ENCODE measurements at places on chromosomes 1 and 21.

DNA sequence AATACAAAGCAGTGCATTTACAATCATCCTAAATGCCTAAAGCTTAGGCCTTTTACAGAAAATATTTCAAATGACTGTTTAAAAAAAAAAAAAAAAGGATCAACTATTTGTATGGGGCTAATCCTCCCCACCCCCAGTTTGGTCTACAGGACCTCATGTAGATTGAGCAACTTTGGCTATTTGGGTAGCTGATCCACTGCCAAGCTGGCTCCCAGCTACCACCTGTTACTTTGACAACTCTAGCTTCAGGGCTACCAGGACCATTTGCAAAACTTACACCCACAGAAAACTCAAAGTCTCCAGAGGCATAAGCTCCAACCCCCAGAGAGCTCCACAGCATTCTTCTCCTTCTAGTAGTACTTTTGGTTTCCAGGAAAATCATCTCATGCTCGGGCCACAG, 29.4 kb downstream of the JAK1 start:
- no peak for DNase-seq

GRCh38 chr1:13746342-13746741, 46.4 kb downstream of the PRDM2 start:
- no peak for DNase-seq

DNA sequence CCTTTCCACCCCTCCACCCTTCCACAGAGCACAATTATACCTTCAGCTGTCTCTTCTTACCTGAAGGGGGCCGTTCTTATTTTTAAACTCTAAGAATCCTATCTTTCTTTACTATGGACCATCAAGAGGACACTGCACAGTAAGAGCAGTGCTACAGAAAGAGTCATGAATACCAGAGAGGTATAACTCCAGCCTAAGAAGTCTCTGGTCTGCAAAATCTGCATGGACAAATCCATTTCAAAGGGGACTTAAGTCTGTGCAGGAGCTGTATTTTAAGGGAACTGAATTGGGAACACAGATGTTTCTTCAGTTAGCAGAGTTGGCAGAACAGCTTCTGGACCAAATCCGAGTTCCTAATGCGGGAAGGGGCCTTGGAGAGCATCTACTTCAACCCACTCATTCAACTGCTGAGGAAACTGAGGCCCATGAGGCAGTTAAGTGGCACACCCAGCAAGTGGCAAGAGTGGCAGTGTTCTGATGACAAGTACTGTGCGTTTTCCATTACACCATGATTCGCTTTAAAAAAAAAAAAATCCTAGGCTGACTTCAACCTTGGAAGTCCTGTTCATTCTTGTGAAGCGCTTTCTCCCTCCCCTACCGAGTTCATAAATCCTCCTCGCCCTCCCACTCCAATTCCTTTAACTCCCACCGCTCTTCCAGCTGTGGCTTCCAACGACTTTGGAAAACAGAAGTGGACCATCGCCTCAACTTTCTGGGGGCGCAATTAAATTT, 1.8 kb downstream of the PLPP3 start:
- DNase-seq, result no peak

- no peak for DNase-seq
These were observed 154.1 kb downstream of the HIVEP3 start for GRCh38 chr1:41764656-41765055.
